ENCODE measurements at places on chromosomes 2 and 18.

GRCh38 chr2:215750763-215751162, 262.6 kb downstream of the MREG start:
- no peak for DNase-seq

DNA sequence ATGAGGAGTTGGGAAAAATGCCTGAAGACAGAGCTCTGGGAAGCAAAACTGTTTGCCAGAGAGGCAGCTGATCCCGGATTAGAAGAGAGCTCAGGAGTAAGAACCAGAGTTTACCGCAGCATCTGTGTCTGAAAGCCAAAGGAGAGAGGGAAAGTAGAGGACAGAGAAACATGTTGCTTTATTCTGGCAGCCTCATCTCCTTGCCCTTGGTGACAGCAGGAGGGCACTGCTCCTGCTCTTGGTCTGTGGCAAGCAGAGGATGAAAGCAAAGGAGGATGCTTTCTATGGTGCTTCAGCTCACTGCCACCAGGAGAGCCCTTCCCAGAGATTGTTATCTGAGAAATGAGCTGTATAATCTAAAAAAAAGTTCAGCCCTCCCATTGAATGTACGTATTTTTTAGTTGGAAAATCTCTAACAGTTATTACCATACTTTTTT, 7.7 kb downstream of the SLC1A4 start:
- no peak for DNase-seq

DNA sequence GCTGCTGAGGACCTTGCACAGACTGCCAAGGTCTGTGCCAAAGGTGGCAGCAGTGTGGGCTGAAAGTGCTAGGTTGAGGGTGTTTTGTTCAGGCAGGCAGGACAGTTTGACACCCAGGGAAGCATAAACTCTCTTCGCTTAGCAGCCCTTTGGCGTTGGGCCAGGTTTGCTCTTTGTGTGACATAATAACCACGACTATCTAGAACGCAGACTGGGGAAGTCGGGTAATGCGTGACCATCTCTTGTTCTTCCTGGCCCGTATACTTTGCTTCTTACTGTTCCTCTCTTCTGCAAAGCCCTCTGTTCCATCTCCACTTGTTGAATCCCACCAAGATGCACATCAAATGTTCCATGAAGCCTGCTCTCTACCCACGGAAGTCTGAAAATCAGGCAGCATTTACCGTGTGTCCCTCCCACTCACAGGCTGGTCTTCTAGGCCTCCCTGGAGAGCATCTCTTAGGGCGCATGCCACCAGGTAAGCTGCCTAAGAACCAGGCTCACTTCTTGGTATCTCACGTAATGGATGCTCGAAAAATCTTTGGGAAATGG, 96.7 kb upstream of the LMAN1 start:
- no peak for DNase-seq

GRCh38 chr2:8644605-8645175, 37.2 kb upstream of the ID2 start:
- DNase-seq: no peak

- no peak for DNase-seq
Measured at GRCh38 chr18:74856434-74856833, 258.8 kb downstream of the ZNF407 start.
